ENCODE measurements at places on chromosomes 7 and 10.

DNA sequence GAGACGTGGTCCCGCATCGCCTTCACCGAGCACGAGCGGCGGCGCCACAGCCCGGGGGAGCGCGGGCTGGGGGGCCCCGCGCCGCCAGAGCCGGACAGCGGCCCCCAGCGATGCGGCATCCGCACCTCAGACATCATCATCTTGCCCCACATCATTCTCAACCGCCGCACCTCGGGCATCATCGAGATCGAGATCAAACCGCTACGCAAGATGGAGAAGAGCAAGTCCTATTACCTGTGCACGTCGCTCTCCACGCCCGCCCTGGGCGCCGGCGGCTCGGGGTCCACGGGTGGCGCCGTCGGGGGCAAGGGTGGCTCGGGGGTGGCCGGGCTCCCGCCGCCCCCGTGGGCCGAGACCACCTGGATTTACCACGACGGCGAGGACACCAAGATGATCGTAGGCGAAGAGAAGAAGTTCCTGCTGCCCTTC lies 737 bp downstream of the CNNM2 start:
- DNase-seq = no peak

DNA sequence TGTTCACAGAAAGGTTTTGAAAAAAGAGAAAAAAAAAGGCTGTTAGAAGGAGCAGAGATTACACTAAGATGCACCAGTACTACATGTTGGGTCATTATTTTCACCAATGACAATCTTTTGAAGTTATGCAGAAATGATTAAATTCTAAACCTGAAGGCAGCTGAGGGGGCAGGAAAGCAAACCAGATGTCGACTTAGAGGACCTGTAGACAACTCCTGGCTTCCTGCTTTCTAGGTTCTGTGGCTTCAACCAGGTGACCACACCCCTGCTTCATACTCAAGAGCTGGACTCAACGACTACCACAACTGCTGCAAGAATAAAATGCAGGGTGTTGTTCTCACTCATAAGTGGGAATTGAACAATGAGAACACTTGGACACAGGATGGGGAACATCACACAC lies 30.0 kb downstream of the MYOF start:
- DNase-seq = no peak

DNA sequence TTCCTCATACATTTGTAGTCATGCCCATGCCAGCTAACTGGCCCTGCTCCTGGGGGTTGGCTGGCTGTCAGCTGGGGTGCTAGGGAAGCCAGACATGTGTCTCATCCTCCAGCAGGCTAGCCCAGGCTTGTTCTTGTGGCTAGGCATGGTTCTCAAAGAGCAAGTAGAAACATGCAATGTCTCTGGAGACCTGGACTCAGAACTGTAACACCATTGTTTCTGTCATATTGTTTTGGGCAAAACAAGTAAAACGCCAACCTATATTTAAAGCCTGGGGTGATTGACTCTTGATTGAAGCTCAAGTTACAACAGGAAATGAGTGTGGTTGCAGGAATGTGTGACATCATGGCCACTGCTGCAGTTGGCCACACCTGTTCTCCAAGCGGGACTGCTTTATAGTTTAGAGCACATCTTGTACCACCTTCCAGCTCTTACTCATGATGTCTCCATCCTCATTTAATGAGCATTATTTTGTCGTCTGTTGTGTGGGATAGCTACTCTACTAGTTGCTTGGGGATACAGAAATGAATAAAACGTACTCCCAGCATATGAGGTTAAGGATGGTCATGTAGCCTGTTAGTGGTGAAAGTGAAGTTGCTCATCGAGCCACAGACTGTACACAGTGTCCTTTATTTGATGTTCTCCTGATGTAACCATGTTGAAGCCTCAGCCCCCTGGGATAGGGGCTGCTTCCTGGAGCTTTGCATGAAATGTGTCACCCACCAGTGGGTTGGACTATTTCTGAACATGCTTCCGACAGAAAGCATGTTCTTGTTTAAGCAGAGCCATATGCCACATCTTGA lies 168.4 kb downstream of the SORCS3 start:
- DNase-seq = no peak

GRCh38 chr7:195010-195829 lies 2.8 kb downstream of the FAM20C start:
- DNase-seq = no peak

GRCh38 chr10:19888061-19888660 lies 71.9 kb downstream of the PLXDC2 start:
- no peak for DNase-seq

Data from substantia nigra (tissue), 51 donors.